ENCODE measurements at places on chromosomes 1 and 21.

GRCh38 chr1:208069908-208070307 is 159.0 kb upstream of the CD34 start:
- DNase-seq, result no peak

DNA sequence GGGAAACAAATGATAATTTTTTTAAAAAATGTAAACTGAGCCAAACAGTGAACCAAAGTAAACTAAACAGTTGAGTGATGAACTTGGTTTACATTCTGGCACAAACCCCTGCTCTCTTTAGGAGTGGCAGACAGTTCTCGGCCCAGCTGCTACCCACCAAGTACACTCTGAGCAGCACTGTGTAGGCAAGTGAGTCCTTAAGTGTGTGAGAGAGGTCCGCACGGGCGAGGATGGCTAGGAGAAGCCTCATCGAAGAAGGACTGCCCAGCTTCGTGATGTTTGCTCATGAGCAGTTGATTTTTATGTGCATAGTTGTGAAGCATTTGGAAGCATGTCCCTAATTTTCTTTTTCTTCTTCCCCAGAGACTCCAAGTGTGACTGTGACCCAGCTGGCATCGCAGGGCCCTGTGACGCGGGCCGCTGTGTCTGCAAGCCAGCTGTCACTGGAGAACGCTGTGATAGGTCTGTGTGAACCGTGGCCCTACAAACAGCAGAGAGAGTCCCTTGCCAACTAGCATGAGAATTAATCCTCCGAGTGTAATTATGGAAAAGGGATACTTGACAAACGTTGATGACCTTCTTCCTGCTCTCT is 32.1 kb downstream of the LAMC2 start:
- DNase-seq, result no peak

- DNase-seq, result no peak
Observed at GRCh38 chr1:57910305-57910704, 486.4 kb upstream of the DAB1 start.

DNA sequence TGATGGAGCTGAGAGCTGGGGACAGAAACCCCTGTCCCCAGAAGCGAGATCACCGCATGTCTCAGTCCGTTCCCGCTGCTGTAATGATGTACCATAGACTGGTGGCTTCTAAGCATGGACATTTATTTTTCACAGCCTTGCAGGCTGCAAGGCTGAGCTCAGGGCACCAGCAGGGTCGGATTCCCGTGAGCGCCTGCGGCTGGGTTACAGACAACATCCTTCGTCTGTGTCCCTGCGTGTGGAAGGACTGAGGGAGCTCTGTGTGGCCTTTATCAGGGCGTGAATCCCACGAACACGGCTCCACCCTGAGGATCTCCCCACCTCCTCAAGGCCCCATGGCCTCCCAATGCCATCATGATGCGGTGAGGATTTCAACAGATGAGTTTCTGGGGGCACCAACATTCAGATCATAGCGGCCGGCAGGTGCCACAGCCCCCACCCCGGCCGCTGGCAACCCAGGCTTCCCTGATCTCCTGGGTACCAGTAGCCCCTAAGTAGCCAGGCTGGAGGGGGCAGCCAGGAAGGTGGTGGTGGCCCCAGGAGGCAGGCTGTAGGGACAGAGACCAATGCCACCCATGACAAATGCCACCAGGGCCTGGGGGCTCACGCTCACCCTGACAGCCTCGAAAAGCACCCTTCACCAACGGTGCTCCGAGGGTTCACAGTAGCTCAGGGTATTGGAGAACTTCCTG is 104.4 kb downstream of the CRYAA start:
- DNase-seq, result no peak

- no peak for DNase-seq
Observed at GRCh38 chr1:195733408-195733807, 874.8 kb downstream of the KCNT2 start.

DNA sequence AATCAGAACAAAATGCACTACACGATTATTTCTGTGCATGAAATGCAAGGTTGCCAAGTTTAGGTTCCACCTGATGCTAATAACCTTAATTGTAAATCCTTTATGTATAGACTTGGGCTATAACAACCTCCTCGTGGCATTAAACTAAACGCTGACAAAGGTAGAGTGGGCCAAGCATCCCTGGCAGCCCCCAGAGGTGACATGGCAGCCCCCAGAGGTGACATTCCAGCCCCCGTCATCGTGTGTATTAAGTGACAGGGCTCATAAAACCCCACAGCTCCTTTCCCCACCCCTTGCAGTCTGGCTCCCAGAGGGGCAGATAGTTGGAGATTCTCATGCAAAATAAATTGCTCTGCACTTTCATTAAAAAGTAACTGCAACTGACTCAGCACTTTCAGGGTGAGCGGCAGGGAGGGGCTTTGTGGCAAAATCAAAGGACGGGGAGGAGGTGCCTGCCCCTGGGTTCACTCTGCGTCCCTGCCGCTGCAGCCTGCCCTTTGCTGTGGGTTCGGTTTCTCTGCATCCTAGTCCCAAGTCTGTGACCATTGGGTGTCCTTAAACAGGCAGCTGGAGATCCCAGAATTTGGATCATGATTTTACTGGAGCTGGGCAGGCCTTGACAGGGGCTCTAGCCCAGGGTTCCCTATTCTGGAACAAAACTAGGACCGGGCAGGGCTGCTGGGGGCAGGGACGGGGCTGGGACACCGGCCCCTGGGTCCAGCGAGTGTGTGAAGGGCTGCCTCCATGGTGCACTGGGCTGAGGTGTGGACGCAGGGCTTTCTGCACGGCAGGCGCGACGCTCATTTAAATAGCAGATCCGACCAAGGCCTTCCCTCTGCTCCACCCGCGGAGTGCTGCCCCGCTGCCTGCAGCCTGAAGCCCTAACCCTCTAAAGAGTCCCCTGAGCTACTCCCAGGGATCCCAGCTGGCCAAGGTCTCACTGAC is 234.9 kb upstream of the VAMP3 start:
- DNase-seq, result no peak

- no peak for DNase-seq
Observed at GRCh38 chr1:228094432-228095016, 8.6 kb downstream of the C1orf35 start.

DNA sequence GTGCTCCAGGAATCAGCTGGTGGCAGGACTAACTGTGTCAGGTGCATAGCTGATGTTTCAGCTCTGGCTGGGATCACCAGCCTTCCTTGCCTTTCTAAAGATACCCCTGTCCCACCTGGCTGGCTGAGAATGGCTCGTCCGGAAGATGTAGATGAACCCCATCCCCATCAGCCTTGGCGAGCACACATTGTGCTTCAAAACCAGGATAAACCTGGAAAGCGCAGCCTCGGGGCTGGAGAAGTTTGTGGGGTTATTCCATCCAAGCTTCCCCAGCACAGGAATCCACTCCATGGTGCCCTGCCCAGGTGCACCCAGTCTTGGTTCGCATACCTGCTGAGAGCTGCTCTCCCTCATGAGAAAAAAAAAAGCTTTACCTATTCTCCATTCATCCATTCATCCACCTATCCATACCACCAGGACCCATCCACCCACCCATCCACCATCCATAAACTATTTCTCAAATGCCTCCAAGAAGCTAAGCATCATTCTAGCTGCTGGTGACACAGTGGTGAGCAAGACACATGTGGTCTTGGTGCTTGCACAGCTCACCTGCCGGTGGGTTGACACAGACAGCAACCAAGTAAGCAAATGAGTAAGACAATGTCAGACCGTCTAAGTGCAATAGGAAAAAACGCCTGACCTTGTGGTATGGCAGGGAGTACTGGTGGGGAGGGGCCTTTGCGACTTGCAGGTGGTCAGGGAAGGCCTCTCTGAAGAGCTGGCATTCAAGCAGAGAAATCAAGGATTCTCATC is 94.0 kb downstream of the DMRTB1 start:
- DNase-seq, result no peak

GRCh38 chr1:57770236-57770635 is 346.4 kb upstream of the DAB1 start:
- DNase-seq, result no peak

DNA sequence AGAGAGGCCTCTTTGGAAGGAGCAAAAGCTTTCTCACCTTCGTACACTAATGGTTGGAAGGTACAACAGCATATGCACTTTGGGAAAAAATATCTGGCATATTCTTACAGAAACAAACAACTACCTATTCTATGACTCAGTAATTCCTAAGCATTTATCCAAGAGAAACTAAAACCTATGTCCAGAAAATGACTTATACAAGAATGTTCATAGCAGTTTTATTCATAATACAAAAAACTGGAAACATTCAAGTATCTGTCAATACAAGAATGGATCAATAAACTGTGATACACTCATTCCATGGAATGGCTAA is 8.2 kb downstream of the NBPF1 start:
- no peak for DNase-seq

- no peak for DNase-seq
Observed at GRCh38 chr1:6086762-6087376, 41.2 kb downstream of the KCNAB2 start.

- no peak for DNase-seq
Observed at GRCh38 chr1:226831953-226832352, 38.5 kb upstream of the PSEN2 start.

DNA sequence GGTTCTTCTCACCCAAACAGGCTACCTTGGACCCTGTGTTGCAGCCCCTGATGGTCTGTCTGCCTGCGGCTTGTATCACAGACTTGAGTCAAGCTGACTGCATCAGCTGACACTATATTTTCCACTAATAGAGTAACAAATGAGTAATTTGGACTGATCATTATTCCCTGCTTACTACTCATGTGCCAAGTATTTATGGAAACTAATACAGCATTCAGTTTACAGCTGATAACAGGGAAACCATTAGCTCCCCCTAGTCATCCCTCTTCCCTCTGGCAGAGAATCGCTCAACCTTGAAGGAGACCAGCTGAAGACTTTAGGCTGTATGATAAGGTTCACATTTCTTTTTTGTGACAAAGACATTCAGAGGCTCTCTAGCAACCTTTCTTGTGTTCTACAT is 116.6 kb upstream of the SYT6 start:
- DNase-seq, result no peak

DNA sequence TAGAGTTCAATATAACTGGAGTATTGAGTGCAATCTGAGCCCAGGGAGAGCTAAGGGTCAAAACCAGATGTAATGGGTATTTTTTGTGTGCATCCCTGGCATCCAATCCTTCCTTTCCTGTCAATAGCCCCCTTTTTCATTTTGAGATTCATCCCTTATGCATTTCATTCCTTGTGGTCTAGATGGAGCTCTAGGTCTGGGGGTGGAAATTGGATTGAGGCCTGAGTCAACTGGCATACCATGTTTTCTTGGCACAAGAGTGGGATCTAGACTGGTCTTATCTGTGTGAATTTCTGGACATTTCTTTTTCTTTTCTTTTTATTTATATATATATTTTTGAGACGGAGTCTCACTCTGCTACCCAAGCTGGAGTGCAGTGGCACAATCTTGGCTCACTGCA is 67.3 kb upstream of the RAB3GAP2 start:
- DNase-seq, result no peak

DNA sequence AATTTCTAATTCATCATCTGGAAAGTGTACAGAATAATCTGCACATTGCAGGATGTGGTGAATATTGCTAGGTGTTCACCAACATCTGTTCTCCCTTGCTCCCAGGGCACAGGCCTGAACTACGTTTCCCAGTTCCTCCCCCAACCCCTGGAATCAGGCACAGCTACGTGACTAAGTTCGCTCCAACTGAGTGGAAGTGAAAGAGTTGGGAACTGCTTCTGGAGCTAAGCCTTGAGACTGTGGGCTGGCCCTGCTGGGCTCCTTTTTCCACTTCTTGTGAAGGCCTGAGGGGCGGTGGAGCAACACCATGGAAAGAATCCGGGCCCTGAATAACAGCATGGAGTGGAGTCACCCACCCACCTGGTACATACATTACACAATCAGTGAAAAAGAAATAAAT is 534.6 kb downstream of the SMYD3 start:
- DNase-seq, result no peak

GRCh38 chr1:183194527-183195141 is 8.6 kb downstream of the LAMC2 start:
- DNase-seq, result no peak

DNA sequence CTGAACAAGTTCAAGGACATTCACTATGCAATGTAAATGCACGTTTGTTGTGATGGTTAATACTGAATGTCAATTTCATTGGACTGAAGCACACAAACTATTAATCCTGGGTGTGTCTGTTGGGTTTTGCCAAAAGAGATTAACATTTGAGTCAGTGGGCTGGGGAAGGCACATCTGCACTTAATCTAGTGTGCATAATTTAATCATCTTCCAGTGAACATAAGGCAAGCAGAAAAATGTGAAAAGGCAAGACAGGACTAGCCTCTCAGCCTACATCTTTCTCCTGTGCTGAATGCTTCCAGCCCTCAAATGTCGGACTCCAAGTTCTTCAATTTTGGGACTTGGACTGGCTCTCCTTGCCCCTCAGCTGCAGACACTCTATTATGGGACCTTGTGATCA is 40.1 kb downstream of the PRPF38A start:
- no peak for DNase-seq

- DNase-seq, result peak; percentile 30
Observed at GRCh38 chr1:227774051-227774731, 39.0 kb downstream of the SNAP47 start.

DNA sequence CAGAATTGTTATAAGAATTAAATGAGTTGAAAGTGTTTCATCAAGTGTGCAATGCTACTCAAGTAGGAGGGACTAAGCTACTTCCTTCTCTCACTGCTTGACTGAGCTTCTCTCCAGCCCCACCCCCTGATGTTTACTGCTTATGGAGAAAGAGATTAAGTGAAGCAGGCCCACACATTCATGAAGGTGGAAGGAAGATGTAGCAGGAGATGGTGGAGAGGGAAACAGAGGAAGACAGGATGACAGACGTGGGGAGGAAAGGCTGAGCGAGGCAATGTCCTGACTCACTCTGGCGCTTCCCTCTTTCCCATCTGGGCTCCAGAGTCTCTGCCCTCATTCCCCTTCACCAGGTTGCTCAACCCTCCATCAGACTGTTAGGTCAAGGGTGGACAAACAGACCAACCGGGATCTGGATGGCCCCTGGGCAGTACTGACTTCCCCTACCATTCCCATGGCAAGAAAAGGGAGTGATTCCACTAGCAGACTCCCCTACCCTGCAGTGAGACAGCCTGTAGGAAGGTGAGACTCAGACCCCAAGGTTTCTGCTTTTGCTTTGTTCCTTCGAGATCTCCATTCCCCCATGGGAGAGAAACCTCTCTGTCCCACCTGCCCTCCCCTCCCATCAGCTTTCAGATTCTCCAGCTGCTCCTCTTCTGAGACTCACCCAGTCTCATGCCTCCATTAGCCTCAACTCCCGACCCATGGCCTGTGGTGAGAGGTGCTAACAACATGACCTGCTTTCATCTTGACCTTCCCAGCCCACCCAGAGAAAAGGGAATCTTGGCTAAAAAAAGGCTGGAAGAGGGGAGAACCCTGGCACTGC is 3.1 kb upstream of the ARHGEF2 start:
- DNase-seq, result peak; percentile 61

DNA sequence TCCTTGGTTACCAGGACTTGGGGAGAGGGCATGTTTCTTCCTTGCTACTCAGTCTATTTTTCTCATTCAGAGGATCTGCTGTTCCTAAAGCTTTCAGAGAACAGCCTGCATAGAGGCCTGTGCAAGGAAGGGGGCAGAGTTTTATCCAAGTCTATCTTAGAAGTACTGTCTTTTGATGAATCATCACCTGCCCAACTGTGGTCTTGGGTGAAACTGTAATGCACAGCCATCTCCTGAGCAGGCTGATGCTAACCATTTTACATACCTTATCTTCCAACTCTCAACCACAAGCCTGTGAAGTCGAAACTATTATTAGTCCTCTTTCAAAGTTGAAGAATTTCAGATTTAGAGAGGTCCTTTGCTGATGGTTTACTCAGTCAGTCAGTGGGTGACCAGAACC is 368.0 kb downstream of the HHAT start:
- no peak for DNase-seq

- no peak for DNase-seq
Observed at GRCh38 chr1:192703283-192704206, 67.6 kb downstream of the RGS13 start.

Data from CD4-positive, alpha-beta T cell treated with Interleukin-2 at 100 ng/mL for 4 hours (primary cell).